Transverse colon (tissue), 4 donors: ENCODE measurements at places on chromosomes 7 and 10.

DNA sequence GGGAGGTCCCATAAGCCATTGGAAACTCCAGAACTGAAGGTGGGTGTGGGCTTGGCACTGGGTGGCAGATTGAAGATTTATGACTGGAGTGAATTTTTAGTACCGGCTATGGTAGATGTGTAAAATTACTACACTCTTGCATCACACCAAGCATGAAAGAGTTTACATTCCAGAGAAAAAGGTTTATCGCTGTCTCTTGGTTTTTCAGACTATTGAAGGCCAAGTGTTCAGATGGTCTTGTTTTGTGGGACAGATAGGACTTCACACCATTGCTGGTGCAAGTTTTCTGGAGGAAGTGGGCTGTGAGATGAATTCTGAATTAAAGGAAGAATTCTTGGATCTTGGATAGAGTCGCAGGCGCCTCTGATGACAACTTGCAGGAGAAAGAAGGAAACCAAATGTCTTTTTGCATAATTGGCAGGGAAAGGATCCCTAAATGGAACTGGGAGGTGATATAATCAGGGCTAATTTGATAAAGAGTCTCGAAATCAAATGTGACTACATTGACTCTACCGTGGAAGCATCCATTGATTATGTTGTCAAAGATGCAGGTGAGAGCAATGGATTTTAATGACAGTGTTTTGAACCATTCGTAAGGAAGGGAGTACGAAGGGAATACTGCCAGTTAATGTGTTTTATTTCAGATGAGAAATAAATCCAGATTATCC is 14.2 kb upstream of the NMT2 start:
- DNase-seq, result no peak

- DNase-seq, result no peak
Measured at GRCh38 chr10:72730479-72730878, 38.5 kb downstream of the MCU start.

DNA sequence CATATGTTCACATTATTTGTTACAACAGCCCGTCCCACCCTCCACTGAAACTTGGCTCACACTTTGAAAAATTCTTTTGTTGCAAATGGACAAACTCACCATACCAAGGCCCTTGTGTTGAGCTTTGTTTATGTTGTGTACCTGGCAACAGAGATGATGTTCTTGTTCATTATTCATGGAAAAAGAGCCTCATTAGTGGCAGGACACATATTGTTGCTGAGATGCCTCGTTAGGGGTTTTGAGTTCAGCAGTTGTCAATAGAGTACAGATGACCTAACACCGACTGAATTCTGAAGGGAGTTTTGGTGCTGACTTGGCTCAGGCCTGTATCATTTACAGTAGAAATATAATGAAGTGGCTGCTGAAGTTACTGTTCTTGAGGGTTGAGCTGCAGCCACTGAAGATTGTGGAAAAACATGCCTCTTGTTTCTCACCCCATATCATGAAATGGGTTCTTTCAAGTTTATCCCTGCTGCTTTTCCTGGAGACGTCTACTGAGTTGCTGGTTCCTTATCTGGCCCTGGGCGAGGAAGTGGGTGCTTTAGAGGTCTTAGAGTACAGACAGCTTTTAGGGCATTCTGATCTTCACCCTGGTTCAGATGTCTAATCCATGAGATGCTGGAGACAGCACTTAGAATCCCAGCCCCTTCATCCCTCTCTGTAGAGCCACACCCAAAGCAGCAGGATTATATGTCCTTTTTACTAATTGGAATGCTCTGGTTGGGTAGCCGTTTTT is 149.7 kb downstream of the WNT2 start:
- DNase-seq, result no peak

DNA sequence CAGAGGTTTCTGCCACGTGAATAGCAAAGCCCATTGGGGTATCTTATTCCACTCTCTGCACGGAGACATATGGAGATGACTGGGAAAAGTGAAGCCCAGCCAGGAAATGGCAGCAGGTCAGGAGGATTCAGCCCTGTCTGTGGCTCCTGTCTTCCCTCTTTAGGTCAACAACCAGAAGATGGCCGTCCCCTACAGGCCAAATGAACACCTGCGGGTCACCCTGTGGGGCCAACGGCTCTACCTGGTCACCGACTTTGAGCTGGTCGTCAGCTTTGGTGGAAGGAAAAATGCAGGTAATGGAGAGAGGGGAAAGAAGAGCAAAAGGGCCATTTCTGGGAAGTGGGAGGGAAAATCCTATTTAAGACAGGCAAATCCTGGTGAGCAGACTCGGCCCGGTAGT is 38.3 kb downstream of the EPHB4 start:
- no peak for DNase-seq
